Fibroblast of the aortic adventitia (primary cell): ENCODE measurements at places on chromosomes 16 and 17.

DNA sequence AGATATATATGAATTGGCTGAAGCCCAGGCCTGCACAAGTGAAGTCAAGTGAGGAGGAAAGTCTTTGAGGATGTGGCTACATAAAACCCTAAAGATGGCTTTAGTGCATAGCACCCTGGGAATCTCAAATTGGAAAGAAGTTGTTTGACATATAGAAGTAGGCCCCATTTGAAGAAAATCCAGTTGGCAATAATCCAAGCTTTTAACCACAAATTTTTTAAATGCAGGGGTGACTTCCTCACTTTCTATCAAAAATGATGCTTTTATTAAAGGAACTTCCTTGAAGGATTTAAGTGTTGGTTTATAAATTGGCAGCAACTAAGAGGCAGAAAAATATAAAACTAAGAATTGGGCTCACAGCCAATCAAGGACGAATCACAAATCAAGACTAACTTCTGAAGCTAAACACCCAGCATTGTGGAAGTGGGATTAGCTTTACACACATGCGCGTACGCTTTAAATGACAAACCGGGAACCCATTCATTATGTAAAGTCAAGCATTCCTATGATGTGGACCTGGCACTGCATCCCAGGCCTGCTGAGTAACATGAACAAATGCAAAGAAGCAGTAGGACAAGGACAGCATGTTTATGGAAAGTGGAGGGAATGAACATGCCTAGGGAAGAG, 63.3 kb downstream of the NOG start:
- DNase-seq, result no peak

DNA sequence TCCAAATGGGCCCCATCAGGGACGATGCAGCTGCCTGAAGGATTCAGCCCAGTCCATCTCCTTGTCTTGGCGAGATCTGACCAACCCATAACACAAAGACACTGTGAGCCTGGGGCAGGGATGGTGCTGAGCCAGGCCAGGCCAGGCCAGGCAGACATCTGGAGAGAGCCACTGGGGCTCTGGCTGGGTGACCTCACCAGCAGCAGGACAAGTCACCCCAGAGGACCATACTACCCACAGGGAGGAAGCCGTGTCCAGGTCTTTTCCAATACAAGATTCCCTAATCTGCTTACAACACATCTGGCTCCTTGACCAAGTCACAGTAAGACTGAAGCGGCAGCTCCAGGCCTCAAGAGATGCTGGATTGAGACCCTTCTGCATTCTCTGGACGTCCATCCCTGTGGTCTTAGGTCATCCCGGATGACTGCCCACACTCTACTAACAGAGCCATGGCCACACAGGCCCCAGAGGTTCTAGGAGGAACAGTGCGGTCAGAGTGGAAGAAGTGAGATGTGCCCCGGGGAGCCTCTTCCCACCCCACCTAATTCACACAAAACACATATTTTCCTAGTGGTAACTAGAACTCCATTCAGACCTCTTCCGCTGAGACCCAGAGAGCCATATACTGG, 81.8 kb upstream of the RCVRN start:
- no peak for DNase-seq

DNA sequence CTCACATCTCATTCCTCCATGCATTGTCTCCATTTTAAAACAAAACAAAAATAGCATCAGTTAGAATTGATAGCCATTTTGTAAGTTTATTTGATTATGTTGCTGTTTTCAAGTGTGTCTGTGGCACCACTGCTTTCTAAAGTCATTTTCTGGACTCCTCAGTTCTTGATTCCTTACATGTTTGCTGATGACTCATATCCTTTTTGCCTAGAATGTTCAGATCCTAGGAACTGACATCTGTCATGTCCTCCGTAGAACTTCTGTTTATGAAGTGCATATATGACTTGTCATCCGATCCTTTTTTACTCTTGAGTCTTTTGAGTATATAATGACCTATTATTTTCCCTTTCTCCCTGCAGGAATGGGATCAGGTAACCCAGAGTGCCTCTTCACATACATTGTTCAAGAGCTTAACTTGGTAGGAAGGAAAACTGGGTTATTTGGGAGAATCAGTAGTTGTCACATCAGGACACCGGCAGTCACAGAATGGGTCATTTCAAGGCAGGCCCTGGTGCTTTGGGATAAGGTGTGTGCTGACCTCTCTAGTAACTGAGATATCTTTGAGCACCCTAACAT, 69.2 kb downstream of the MAP2K4 start:
- peak; percentile 16 for DNase-seq

DNA sequence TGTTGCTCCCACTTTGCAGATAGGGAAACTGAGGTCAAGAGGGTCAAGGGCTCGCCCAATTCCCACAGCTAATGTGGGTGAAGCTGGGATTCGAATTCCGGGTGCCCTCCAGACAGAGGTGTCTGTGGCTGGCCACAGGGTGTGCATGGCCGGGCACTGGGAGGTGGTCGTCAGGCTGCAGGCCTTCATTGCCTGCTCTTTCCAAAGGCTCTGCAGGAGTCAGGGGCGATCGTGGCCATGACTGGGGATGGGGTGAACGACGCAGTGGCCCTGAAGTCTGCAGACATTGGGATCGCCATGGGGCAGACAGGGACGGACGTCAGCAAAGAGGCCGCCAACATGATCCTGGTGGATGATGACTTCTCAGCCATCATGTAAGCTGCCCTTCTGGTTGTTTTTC, 49.8 kb downstream of the MEAK7 start:
- DNase-seq, result no peak

DNA sequence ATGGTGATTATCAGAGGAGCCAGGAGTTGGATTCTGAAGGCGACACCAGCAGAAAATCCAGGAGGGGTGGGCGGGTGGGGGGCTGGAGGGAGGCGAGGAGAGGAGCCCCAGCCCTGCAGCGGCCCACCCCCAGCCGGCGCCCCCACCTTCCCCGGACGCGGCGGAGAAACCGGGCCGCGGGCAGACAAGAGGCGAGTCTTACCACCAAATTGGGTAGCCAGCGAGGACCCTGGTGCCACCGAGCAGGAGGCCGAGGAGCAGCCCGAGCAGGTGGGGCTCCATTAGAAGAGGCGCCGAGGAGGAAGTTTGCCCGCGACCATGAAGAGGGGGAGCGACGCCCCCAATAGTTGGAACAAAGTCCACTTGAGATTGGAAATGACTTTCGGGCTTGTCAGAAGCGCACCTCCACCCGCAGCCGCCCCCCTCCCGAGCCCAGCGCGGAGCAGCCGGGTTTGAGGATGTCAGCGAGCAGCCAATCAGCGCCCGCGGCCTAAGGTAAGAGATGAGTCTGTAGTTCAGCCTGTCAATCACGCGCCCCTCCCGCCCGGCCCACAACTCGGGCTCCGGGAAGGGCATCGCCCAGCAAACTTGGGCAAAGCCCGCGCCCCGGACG, at the start of gene WNT3:
Gene WNT3 (minus strand): TSS at position 377 of the 613 bp plus-strand sequence. CDS start 95 bp downstream, at position 282.
- DNase-seq, result no peak

DNA sequence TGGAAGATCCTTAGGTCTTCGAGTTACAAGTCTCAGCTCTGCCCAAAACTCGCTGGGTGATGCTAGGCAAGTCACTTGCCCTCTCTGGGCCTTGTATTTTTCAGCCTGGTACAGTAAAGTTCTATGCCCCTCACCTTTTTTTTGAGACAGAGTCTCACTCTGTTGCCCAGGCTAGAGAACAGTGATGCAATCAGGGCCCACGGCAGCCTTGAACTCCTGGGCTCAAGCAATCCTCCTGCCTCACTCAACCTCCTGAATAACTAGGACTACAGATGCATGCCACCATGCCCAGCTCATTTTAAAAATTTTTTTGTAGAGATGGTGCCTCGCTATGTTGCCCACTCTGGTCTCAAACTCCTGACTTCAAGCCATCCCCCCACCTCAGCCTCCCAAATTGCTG, 3.8 kb downstream of the MYH11 start:
- DNase-seq, result no peak

DNA sequence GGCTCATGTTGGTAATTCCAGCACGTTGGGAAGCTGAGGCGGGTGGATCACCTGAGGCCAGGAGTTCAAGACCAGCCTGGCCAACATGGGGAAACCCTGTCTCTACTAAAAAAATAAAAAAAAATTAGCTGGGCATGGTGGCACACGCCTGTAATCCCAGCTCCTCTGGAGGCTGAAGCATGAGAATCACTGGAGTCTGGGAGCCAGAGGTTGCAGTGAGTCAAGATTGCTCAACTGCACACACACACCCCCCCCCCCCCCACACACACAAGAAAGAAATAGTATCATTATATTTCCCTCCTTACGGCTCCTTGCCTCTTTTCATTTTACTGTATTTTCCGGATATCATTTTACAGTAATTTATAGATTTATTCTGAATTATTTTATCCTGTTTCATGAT, 963.1 kb upstream of the GOT2 start:
- no peak for DNase-seq
